ENCODE measurements at places on chromosomes 12 and 14. TPM values are rescaled to one million over a fixed set of nuclear protein-coding genes. Genes with fewer than 3 reads are reported as not detected.

The KRT78 gene
- total RNA-seq = not detected

The NKX2-8 gene
- total RNA-seq = not detected

The HOXC11 gene
- total RNA-seq = not detected

The MORN3 gene
- not detected for total RNA-seq

The TULP3 gene
- total RNA-seq = 2.7 TPM

The BIN2 gene
- 2.7 TPM for total RNA-seq

The CD4 gene
- total RNA-seq = 22.7 TPM

The PRH2 gene
- total RNA-seq = not detected

The TEAD4 gene
- total RNA-seq = 1.6 TPM

The CLEC1B gene
- total RNA-seq = 10.7 TPM

The KCNMB4 gene
- 0.65 TPM for total RNA-seq

The CDK2 gene
- total RNA-seq = 11.0 TPM

The NELL2 gene
- total RNA-seq = 0.78 TPM

The ENDOU gene
- not detected for total RNA-seq

The LRRK2 gene
- 7.0 TPM for total RNA-seq

The SAMD4A gene
- total RNA-seq = 25.9 TPM

The AQP6 gene
- 0.28 TPM for total RNA-seq

The TAS2R9 gene
- not detected for total RNA-seq

The P2RX2 gene
- total RNA-seq = not detected

The GPRC5A gene
- 0.73 TPM for total RNA-seq
